Inflammatory macrophage treated with lipopolysaccharide for 4 hours (primary cell): ENCODE measurements at places on chromosomes 1 and 21.
A peak's percentile ranks its signal among the peaks of the same experiment; 100 is the strongest.

DNA sequence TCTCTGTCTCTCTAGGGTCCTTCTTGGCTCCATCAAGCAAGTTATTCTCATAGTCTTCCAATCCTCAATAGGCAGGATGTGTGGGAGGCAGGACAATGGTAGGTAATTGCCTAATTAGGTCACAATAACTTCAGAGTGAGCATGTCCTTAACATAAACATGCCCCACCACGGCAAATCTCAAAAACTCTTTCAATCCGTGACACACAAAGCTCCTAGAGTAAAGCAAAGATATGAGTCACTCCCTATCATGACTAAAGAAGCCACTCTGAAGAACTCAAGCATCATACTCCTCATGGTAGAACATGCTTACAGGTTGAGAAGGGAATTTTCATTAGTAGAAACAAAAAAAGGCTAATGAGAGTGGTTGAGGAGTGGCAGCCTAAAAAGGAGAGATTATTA is 4.9 kb downstream of the HAO2 start:
- DNase-seq = no peak

- DNase-seq = no peak
These were observed at the start of gene PEAR1 for GRCh38 chr1:156893048-156893953. PEAR1 (plus strand) TSS chr1:156893718; CDS start chr1:156903927, 10,209 bp downstream.

GRCh38 chr1:225695578-225696337 is 42.8 kb upstream of the ENAH start:
- DNase-seq = no peak

DNA sequence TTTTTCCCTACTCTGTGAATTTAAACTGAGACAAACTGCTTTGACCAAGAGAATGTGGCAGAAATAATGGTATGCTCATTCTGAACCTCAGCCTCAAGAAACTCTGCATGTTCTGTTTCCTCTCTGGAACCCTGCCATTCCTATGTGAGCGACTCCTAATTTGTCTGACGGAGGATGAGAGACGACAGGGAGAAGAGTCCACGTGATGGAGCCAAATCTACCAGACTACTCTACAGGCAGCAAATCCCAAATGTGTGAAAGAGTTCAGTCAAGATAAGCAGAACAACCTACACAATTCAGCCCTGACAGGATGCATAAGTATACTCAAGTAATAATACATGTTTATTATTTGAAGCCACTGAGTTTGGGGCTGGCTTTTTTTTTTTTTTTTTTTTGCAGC is 153.5 kb downstream of the DPYD start:
- DNase-seq = no peak

- no peak for DNase-seq
These were observed 109.2 kb downstream of the DDX20 start for GRCh38 chr1:111864862-111865261.

- DNase-seq = no peak
These were observed 102.7 kb downstream of the CRYAA start for GRCh38 chr21:43271452-43272020.

DNA sequence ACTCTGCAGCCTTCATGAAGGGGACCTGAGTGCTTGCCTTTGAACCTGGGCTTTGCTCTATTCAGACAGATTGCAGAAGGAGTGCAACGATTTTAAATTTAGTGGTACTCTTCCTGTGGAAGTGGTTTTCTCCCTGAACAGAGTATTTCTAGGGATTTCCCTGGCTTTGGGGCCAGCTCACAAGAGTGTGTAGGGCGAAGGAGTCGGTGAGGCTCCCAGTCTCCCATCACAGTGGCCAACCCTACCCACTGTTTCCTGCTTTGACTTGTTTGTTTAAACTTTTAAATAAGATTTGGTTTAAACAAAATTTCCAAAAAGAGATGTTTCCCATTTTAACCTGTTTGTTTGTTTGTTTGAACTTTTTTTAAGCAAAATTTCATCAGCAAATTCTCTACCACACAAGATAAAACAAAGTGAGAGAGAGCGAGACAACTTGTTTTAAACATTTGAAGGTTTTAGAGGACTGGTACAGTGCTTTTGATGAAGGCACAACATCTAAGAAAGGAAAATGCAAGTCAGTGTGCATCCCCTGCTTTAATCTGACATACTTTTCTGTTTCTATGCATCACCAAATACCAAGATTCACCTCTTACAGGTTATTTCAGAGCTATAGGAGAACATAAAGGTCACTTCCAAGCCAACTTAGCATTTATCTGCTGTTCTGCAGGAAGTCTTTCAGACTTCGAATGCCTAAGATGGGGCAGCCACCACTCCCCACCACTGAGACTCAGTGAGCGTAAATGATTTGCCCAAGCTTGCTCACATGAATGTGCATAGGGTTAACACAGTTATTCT is 6.6 kb downstream of the SELP start:
- DNase-seq = no peak

GRCh38 chr1:230940848-230941247 is 37.8 kb downstream of the TTC13 start:
- DNase-seq = no peak

DNA sequence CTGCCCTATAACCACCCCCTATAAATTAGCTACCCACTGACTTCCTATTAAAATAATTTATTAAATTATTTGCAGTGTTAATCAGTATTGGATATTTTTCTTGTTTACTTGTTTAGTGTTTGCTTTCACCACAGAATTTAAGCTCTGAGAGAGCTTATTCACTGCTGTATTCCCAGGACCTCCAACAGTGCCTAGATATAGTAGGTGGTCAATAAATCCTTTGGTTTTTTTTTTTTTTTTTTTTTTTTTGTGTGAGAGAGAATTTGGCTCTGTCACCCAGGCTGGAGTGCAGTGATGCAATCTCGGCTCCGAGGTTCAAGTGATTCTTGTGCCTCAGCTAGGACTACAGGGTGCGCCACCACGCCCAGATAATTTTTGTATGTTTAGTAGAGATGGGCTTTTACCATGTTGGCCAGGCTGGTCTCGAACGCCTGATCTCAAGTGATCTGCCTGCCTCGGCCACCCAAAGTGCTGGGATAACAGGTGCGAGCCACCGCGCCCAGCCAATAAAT is 1.1 kb upstream of the OSBPL9 start:
- no peak for DNase-seq

DNA sequence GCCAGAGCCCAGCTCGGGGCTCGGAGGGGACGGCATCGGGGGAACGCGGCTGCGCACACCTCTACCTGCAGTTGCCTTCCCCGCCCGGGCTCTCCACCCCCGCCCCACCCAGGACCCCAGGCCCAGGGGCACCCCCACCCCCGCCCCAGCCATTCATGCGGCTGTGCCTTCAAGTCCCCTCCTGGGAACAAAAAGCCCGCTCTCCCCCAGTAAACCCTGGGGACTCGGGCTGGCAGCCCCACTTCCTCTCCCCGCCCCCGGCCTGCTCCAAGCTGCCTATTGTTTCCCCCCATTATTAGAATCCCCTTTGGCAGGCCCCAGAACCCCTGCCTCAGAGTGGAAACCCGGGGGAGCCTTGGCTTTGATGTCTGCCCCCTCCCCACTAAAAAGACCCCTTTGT is 18.0 kb downstream of the MEGF6 start:
- no peak for DNase-seq

DNA sequence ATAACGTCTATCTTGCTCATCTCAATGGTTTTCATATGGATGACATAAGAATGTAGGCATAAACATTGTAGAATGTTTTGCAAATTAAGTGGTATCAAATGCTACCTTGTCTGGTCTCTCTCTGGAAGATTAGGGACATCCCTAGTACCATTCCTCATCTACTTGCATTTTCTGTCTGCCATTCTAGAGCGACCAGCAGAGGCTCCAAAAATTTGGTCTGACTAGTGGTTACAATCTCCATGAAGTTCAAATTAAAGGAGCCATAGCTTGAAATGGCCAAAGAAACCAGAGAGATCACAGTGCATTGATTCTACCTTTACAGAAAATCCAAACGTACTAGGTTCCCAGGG is 1.1 kb downstream of the CD84 start:
- DNase-seq = peak; percentile 51

GRCh38 chr1:27003745-27004470 is 8.7 kb downstream of the TENT5B start:
- DNase-seq = no peak

DNA sequence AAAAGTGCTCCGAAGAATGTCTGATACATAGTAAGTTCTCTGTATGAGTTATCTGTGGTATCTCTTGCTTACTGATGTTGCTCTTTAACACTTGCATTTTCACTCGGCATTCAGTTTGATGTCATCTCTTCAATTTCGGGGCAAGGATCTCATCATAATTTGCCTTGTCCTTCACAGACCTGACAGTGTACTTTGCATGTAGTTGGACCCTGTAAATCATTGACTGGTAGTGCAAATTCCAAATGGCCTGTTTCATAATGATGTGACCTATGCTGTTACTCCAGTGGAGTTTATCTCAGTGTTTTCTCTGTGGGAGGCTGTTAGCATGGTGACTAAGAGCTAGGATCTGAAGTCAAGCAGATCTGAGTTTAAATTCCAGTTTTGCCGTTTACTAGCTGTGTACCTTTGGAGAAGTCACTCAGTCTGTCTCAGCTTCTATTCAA is 34.2 kb upstream of the ABCD3 start:
- DNase-seq = no peak

DNA sequence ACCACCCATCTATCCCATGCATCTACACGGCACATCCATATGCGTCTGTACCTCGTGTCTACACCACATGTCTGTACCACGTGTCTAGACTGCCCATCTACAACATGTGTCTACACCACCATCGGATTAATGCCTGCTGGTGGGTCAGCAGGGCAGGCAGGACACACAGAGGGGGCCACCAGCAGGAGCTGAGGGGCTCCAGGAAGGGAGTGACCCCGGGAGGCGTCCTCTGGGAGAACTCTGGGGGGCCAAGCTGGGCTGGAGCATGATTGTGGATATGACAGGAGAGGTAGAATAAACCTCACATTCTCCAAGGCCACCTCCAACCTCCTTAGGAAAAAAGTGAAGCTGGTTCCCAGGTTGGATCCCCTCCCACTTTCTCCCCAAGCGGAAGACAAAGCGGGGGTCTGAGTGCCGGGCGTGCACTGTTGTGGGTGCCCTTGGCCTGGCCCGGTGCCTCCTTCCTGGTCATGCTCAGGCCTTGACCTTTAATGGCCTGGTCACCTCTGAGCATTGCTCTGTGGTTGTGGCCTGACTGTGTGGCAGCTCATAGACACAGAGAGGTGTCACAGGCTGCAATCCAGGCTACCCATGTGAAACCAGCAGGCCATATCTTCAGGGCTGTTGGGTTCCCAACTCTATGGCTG is 881 bp upstream of the ACTRT2 start:
- DNase-seq = no peak

GRCh38 chr1:4002061-4002521 is 102.0 kb upstream of the C1orf174 start:
- no peak for DNase-seq

DNA sequence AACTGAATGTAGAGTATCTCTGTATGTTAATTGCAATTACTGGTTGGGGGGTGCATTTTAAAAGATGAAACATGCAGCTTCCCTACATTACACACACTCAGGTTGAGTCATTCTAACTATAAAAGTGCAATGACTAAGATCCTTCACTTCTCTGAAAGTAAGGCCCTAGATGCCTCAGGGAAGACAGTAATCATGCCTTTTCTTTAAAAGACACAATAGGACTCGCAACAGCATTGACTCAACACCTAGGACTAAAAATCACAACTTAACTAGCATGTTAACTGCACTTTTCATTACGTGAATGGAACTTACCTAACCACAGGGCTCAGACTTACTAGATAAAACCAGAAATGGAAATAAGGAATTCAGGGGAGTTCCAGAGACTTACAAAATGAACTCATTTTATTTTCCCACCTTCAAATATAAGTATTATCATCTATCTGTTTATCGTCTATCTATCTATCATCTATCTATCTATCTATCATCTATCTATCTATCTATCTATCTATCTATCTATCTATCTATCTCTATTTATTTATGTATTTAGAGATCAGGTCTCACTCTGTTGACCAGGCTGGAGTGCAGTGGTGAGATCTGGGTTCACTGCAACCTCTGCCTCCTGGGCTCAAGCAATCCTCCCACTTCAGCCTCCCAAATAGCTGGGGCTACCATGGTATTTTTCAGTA is 47.8 kb downstream of the CHML start:
- DNase-seq = peak; percentile 84

- peak; percentile 37 for DNase-seq
These were observed 13.0 kb upstream of the ELAVL4 start for GRCh38 chr1:50095716-50096115.

- no peak for DNase-seq
These were observed 10.0 kb downstream of the GBP5 start for GRCh38 chr1:89262643-89263042.

GRCh38 chr1:15432324-15432723 is 5.9 kb upstream of the CTRC start:
- no peak for DNase-seq

GRCh38 chr1:111219557-111220286 is 7.8 kb upstream of the CHI3L2 start:
- DNase-seq = peak; percentile 81

DNA sequence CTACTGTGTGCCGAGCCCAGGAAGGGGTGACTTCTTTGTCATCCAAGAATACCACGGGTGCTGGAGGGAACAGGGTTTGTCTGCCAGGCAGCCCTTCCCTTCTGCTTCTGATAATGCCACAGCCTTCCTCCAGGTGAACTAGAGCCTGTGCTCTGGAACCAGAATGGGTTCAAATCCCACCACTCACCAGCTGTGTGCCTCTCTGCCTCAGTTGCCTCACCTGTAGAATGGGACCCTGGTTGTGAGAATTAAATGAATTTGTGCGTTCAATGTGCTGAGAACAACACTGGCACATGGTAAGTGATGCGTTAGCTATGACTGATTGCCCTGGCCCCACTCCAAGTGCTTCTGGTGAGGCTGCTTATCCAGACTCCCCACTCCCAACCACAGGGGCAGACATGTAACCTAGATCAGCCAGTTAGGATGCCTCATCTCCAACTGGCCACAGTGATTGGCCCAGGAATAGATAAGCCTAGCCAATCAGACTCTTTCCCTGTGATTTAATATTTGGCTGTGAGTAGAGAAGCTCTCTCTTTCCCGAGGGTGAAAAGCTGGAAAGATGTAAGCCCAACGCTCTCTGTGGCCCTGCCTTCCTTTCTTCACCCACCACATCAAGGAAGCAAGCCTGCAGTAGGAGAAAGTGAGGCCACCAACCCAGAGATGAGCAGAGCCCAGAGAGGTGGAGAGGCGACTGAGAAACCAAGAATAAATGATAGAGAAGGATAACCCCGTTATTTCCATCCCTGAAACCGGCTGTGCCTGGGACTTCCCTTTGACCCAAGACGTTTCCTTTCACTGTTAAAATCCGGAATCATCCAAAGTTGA is 20.8 kb upstream of the LAPTM5 start:
- peak; percentile 42 for DNase-seq

DNA sequence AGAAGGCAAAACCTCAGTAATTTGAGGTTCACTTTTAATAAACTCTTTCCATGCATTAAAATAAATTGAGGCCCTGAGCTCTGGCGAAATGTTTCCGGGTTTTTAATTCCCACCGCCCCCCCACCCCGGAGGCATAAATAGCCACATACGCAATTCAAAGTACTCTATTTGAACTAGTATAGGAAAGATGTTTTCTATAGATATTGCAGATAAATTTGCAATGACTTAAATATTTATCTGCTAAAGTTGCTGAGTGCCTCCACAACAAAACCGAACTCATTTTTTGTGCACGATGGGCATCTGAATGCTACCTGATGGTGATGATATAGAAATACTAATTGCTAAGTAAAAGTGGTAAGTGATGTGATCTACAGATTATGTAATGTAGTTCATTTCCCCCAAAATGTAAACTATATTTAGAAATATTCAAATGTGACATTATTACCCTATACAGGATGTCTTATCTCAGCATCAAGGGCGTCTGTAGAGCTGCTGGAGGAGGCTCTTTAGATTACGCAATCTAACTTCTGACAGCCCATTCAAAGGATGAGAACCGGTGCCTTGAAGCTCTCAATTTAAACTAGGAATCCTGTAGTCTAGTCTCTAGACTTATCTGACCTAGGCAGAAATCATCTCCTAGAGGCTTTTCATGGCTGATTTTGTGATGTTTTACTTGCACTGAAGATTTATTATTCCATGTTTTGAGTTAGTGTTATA is 8.5 kb downstream of the IRF2BP2 start:
- peak; percentile 85 for DNase-seq
